ENCODE measurements at places on chromosomes 12 and 14.

DNA sequence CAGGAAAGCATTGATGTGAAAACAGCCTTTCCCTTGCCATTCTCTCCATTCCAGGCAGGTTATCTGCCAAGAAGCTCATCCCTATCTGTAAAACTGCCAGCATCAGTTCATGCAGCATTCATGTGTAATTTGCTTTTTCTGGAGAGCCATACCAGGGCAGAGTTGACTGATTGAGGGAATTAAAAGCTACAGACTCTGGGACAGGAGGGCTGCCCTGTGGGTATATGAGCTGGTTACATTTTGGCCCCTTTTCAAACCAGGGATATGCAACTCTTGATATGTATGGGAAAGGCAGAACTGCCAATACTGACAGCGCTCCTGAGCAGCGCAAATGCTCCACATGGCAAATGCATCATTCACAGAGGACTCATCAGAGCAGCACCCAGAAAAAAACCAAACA is 53.7 kb downstream of the SYT1 start:
- DNase-seq = no peak

DNA sequence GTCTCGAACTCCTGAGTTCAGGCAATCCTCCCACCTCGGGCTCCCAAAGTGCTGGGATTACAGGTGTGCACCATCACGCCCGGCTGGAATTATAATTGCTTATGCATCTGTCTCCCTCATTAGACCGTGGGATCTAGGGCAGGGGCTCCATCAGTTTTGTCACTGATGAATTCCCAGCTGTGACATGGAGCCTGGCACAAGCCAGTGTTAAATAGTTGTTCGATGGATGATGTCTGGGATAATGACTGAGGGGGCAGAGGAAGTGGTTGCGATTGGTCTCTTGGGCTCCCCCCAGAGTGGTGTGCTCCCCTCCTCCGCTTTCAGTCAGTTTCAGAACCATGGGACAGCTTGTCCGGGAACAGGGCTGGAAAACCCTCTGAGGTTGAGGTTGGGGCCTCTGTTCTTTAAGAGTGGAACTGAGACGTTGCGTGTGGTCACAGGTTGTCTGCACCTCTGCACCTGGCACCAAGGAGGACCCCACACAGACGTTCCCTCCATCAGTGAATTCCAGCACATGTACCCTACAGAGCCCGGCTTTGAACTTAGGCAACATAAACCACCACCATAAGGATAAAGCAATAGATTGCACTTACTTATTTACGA is 30.8 kb upstream of the BATF start:
- DNase-seq = no peak

DNA sequence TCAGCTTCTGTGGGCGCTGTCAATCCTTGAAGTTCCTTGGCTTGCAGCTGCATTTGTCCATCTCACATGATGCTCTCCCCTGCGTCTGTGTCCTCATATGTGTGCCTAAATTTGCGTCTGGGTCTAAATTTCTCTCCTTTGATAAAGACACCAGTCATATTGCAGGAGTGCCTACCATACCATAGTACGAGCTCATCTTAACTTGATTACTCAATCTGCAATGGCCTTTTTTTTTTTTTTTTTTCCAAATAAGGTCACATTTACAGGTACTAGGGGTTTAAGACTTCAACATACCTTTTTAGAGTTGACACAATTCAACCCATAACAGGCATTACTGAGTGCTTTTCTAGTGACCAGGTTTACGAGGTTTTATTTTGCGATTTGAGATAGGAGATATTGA is 233.3 kb upstream of the TBX3 start:
- no peak for DNase-seq

DNA sequence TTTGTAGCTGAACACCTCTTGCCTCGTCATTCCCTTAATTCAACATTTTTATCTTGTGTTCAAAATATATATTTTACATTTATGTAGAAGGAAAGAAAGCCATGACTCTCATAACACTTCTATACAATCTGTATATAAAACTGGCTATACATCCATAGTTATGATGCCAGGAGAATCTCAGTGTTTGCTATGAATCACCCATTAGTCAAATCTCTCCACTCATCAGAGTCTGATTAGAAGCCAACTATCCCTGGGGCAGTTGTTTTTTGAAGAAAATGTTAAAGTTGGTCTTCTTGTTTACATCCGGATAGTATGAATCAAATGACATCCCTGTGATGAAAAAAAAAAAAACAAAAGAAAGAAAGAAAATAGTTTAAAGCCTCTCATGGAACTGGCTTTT is 503.9 kb downstream of the NELL2 start:
- DNase-seq = no peak

- DNase-seq = no peak
Observed at GRCh38 chr12:119715268-119715620, 47.3 kb downstream of the PRKAB1 start.

- DNase-seq = no peak
Observed at GRCh38 chr14:25118671-25119070, 68.7 kb upstream of the STXBP6 start.

DNA sequence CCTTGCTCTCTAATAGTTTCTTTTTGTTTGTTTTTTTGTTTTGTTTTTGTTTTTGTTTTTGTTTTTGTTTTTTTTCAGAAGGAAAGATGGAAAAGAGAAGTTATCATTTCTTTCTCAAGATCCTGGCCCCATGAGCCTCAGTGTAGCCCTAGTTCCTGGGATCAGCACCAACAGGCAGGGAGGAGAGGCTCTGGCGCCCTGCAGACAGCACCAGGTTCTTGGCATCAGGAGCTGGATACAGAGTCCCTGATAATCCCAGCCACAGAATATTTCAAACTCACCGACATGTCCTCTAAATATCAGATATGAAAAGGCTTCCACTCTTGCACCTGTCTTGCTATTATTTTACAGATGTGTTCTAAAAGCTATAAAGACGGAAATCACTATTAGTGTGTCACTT is 52.7 kb downstream of the FOXN3 start:
- no peak for DNase-seq

- DNase-seq = no peak
Observed at GRCh38 chr14:104428333-104428851, 151.2 kb upstream of the C14orf180 start.

DNA sequence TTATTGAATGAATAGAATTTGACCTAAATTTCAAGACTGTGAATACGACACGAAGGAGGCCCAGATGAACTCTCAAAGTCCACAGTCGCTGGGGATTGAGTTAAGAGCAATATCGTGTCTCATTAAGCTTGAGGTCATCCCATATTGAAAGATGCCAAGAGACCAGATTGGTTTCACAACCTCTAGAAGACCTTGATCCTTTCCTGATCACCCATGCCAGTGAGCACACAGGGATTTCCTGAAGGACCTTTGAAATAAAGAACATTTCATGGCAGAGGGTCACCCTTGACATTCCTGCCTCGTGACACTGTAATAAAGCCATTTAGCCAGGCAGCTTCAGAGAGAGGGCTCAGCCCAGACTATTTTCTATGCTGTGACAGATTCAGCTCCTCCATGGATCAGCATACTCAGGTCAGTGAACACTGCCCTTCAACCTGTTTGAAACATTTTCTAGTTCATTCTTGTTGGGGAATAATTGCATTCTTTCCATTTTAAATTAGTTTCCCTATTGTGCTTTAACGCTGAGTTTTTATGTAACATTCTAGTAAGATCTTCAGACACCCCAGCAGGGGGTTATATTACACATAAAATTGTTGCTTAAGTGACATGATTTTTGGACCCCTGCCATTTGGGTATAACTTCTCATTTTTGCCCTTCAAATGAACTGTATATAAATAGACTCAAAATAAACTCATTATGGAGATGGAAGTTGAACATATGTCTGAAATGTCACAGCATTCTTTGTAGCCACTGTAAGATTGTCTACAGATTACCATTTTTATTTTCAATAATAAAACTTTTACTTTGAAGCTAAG is 213.2 kb downstream of the C12orf50 start:
- DNase-seq = no peak

- no peak for DNase-seq
Observed at GRCh38 chr12:65494537-65494936, 216.1 kb downstream of the MSRB3 start.

GRCh38 chr14:74567646-74568379 is 44.2 kb downstream of the LTBP2 start:
- DNase-seq = no peak
